ENCODE measurements at places on chromosomes 3 and 15.

- DNase-seq, result no peak
Observed at GRCh38 chr3:12159227-12159601, 502 bp upstream of the TIMP4 start.

GRCh38 chr3:126293370-126294082 lies 63.7 kb downstream of the KLF15 start:
- no peak for DNase-seq

- DNase-seq, result peak; percentile 13
Observed at GRCh38 chr3:72123908-72124441, 339.0 kb upstream of the PROK2 start.

- DNase-seq, result no peak
Observed at GRCh38 chr3:130516645-130517512, at the start of gene COL6A6. Gene COL6A6, plus strand, starts transcription at chr3:130517177. Its CDS starts 43,188 bp downstream, at chr3:130560365.

- DNase-seq, result no peak
Observed at GRCh38 chr3:133461291-133461690, 61.4 kb downstream of the BFSP2 start.

GRCh38 chr3:138861798-138862197 lies 27.1 kb upstream of the PIK3CB start:
- DNase-seq, result no peak

- no peak for DNase-seq
Observed at GRCh38 chr3:71069797-71070196, 513.7 kb downstream of the FOXP1 start.

- DNase-seq, result peak; percentile 26
Observed at GRCh38 chr3:191369616-191370010, 39.3 kb upstream of the UTS2B start.

GRCh38 chr3:31227131-31227562 lies 305.6 kb upstream of the STT3B start:
- DNase-seq, result no peak

GRCh38 chr3:55059027-55059629 lies 131.3 kb upstream of the LRTM1 start:
- DNase-seq, result no peak

DNA sequence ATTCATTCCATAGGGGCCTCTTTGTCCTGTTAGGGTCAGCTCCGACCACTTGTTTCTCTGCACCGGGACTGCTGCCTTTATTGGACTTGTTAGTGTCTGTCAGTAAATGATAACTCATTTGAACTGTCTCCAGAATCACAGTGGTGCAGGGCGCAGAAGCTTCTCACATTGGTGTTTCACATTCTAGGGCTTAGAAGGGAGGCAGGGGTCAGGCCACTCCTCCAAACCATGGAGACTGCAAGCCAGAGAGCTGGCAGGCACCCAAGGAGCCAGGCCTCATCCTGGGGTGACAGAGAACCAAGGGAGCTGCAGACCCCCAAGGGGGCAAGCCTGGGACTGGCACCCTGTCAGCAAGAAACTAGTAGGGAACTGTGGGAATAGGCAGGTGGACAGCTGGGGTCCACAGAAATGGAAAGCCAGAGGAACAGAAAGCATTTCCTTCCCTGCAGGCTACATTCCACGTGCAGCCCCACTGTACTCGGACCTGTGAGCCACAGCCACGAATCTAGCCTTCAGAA lies 49.1 kb downstream of the CCNL1 start:
- DNase-seq, result no peak

DNA sequence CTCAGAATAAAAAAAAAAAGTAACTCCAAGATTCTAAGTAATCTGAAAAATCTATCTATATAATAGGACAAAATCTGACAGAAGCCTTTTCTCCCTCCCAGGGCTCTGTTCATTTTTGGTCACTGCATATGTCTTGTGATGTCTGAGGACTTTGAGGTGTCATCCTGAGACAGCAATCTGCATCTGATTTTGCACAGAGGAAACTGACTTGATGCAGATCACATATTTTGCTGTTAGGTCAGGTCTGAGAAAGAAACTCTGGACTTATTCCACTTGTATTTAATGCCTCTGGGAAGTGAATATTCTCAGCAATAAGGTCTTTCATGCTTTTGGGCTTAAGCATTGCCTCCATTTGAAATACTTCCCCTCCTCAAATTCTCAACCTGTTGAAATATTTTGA lies 295.2 kb upstream of the THBS1 start:
- DNase-seq, result no peak

DNA sequence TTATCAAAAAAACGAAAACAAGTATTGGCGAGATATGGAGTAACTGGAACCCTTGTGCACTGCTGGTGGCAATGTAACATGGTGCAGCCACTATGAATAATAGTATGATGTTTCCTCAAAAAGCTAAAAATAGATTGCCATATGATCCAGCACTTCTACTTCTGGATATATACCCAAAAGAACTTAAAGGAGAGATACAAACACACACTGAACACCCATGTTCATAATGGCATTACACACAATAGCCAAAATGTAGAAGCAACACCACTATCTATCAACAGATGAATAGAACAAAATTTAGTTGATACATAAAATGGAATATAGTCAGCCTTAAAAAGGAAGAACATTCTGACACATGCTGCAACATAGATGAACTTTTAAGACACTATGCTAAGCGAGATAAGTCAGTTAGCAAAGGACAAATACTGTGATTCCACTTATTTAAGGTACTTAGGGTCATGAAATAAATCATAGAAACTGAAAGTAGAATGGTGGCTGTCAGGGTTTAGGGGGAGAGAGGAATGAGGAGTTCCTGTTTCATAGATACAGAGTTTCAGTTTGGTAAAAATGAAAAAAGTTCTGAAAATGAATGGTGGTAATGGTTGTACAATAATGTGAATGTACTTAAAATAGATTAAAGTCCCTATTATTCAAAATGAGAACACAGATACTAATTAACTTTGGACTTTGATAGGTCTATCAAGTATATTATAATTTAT lies 59.4 kb upstream of the IMPG2 start:
- DNase-seq, result no peak

- no peak for DNase-seq
Observed at GRCh38 chr3:114307222-114307830, 13.5 kb downstream of the TIGIT start.

DNA sequence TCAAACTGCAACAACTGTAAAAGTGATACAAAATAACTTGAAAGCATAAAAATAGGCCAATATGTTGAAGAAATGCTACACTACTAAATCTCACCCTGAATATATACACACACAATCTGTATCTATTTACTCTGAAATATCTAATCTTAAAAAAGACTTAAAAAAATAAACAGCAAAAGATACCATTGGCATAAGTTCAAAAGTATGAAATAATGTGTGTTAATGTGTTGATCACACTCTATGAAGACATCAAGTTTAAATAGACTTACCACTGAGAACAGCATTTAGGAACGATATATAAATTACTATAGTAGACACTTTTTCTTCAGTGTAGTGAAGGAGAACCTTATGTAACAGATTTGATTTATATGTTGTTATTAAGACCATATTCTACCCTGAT lies 14.1 kb upstream of the SATB1 start:
- DNase-seq, result no peak

DNA sequence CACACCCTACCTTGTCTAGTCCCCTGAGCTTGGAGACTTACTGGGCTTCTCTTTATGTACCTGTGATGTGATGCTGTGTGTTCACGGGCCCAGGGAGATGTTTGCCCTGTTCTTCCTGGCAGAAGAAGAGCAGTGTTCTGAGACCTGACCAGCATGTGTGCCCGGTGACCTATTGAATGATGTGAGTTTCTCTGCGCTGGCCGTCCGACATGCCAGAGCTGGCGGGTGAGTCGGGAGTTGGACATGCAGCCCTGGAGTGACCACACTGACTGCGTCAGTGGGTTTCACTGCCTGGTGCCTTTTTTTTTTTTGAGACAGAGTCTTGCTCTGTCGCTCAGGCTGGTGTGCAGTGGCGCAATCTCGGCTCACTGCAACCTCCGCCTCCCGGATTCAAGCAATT lies 42.3 kb downstream of the CGNL1 start:
- no peak for DNase-seq

- no peak for DNase-seq
Observed at GRCh38 chr3:52037291-52037690, 19.1 kb downstream of the DUSP7 start.

DNA sequence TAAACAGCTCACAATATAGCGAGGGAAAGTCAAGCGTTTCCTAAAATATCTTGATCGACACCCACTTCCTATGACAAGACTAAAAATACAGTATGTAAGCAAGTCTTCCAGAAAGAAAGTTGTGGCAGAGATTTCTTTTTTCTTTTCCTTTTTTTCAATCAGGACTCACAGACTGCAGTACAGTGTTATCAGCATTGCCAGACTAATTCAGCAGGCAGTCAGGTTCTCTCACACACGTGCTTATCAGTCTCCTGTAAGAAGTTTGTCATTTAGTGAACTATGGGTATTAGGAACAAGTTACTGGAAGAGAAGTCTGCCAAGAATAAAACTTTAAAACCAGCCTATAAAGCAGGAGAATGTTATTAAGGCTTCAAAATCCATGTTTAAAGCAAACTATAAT lies 32.8 kb upstream of the ZNF385D start:
- DNase-seq, result no peak

DNA sequence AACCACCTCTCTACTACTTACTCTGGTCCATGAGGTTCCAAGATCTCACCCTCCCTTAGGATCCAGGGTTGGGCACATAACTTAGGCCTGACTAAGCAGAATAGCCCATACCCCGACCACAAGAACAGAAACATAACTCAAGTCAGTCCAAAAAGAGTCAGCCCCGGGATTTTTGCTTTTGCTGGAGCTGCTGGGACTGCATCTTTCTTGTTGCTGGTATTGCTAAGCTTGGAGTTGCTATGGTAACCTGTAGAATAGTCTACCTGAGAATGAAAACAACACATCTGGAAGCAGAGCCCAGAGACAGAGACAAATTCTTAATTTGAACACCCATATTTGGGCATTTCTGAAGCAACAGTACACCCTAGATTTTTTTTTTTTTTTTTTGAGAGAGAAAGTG lies 6.5 kb downstream of the RUBCN start:
- no peak for DNase-seq

DNA sequence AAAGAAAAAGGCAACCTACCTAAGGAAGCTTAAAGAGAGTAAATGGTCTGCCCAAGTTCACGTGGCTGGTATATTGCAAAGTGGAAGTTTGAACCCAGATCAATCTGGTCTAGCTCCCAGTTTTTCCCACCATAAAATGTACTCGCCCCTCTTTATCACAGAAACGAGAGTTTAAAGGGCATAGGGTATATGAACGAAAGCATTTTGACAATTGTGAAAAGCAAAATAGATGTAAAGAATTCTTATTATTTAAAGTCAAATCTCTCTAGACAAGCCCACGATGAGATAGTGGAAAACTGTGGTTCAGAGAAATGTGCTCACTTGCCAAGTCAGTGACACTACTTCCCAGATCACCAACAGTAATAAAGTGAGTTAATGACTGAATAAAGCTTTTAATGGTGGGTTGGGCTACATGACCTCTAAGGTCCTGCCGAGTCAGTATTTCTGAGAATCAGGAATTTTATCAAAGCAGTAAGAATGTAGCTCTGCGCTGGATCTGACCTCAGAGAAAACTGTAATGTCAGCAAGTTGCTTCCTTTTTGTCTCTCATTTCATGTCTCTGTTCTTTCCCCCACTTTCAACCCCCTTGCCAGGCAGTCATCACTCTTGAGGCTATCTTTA lies 23.3 kb upstream of the NEO1 start:
- DNase-seq, result no peak

- no peak for DNase-seq
Observed at GRCh38 chr3:109355625-109356441, 18.5 kb upstream of the DPPA4 start.

DNA sequence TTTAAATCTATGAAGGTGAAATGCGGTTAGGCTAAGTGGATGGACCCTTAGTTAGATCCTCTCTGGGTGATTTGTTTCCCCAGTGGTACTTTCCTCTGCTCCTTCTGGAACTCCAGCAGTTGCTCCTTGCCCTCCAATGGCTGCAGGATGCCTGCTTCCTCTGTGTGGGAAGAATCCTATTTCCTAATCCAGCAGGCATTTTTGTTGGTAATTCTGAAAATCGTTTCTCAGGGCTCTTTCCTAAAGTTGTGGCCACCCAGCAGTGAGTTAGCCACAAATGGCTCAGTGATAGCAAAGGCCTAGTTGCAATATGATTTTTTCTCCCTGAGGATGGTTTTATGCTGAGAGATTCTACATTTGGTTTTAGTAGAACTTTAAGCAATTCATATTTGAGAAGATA lies 332.3 kb upstream of the C2CD4B start:
- DNase-seq, result no peak

DNA sequence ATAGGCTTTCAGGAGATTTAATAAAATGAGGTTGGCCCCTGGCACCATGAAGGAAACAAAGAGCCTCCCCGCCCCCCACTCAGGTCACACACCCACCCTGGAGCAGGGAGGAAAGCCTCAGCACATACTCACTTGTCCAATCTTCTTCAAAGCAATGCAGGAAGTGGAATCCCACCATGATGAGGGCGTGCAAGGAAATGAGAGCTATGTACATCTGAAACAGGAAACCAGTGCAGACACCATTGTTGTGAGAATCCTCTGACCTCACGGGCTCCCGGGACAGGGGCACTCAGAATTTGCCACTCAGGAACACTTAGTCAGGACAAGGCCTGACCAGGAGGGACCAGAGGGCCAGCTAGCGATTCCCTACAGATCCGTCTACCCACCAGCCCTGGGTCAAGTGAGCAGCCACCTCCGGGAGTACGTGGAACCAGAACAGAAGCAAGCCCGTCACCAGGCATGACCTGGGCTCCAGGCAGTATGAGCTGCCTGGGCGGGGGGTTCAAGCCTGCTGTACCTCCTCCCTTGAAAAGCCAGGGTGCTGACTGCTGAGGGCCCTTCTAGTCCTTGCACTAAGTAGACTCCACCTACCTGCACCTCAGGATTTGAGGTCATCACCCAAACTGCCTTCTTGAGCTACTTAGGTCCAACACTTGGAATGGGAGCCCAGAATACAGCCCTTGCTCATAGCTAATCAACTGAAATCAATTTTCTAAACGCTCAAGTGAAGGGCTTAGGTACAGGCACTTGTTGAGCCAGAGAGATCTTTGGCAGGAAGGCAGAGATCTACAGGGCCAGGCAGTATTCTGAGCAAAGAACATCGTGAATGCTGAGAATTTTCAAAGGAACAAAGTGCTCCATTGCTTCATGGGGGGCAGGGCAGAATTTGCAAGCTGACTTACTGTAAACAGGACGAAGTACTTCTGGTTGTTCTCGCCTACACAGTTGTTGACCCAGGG lies 42.7 kb downstream of the ZDHHC3 start:
- DNase-seq, result no peak

- DNase-seq, result no peak
Observed at GRCh38 chr3:39190281-39191025, 1.9 kb downstream of the XIRP1 start.

GRCh38 chr15:40481341-40482074 lies 10.7 kb downstream of the CHST14 start:
- DNase-seq, result no peak

- peak; percentile 18 for DNase-seq
Observed at GRCh38 chr3:197256836-197257444, 41.5 kb downstream of the DLG1 start.
